ENCODE measurements at places on chromosomes 16 and 17.

- peak; percentile 39 for DNase-seq
Observed at GRCh38 chr17:71055128-71055527, 885.8 kb downstream of the KCNJ2 start.

DNA sequence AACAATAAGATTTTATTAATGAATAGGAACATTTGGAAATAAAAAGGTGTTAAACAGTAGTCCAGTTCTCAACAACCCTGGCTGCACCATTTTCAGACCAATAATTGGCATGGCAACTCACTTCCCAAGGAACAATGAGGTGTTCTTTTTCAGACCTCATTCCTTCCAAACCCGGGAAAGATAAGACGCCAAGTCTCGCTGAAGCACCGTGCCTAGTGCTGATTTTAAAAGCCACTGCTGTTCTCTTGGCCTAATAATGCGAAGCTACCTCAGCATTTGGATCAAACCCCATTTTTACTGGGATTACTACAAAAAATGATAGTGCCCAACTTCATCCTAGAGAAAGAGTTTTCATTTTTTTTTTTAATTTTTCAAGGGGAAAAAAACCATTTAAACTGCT is 75.2 kb upstream of the NOL11 start:
- DNase-seq = no peak

- peak; percentile 77 for DNase-seq
Observed at GRCh38 chr17:44345454-44346026, 438 bp downstream of the GRN start.

- no peak for DNase-seq
Observed at GRCh38 chr17:46047398-46047797, 48.3 kb downstream of the STH start.

- no peak for DNase-seq
Observed at GRCh38 chr16:86203557-86204275, 304.8 kb downstream of the IRF8 start.

DNA sequence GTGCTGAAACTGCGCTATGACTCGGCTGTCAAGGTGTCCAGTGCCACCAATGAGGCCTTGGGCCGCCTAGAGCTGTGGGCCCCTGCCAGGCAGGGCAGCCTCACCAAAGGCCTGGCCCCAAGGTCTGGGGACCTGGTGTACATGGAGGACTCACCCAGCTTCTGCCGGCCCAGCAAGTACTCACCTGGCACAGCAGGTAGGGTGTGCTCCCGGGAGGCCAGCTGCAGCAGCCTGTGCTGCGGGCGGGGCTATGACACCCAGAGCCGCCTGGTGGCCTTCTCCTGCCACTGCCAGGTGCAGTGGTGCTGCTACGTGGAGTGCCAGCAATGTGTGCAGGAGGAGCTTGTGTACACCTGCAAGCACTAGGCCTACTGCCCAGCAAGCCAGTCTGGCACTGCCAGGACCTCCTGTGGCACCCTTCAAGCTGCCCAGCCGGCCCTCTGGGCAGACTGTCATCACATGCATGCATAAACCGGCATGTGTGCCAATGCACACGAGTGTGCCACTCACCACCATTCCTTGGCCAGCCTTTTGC is 25.0 kb downstream of the WNT9B start:
- peak; percentile 79 for DNase-seq

- DNase-seq = no peak
Observed at GRCh38 chr17:29091606-29092289, 48.8 kb downstream of the PIPOX start.

- peak; percentile 42 for DNase-seq
Observed at GRCh38 chr16:77499373-77500285, 64.8 kb upstream of the ADAMTS18 start.

DNA sequence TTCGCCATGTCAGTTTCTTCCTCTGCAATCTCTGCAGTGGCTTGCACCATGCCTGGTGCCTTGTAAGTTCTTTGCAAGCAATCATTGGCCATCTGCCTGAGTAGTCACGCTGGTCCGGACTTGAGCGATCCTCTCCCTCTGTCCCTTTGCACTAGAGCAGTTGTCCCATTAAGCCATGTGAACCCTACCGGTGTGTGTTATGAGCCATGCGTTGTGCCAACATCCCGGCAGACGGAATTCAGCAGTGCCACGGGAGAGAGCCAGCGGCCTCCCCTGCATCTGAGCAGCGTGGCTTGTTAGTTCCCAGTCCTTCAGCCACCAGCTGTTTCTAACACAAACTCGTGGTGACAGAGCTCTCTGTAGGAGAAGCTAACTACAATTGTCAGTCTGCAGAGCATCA is 275.1 kb upstream of the HSBP1 start:
- DNase-seq = no peak

DNA sequence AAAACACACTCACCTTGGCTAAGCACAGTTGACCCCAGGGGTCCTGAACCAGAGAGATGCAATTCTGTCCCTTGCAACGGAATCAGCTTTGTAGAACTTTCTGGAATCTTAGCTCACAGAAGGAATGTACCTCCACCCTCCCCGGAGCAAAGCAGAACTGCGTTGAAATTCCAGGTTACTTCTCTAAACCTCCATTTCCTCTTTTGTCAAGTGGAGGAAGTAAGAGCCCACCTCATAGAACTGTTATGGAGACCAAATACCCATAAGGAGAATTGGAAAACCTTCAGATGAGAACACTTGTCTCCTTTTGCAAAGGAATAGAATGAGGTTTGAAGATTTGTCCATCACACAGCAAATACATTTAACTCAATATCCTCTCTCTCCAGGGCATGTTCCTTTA is 86.6 kb upstream of the RBBP6 start:
- DNase-seq = no peak

DNA sequence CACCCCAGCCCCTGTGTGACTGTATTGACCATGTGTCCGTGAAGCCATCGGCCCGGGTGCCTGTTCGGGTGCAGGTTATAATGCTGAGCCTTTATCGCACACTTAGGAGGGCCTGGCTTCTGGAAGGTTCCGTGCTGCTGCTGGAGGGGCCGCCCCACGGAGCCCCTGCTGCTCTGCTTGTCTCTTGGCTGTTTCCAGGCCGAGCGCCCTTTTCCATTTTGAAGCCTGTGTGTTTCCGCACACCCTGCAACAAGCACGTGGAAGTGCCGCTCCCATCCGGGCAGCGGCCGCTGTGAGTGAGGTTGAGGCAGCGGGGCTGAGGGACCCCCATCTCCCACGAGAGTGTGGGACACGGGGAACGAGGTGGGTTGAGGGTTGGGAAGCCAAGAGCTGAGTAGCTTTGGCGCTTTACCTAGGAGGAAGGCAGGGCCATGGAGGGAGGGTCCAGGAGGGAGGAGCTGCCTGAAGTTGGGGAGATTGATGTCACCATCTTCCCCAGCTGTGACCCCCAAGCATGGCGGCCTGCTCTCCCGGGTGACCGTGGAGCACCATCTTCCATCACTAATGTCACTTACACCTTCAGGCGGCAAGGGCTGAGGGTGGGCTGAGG is 200.1 kb upstream of the GSE1 start:
- DNase-seq = no peak

DNA sequence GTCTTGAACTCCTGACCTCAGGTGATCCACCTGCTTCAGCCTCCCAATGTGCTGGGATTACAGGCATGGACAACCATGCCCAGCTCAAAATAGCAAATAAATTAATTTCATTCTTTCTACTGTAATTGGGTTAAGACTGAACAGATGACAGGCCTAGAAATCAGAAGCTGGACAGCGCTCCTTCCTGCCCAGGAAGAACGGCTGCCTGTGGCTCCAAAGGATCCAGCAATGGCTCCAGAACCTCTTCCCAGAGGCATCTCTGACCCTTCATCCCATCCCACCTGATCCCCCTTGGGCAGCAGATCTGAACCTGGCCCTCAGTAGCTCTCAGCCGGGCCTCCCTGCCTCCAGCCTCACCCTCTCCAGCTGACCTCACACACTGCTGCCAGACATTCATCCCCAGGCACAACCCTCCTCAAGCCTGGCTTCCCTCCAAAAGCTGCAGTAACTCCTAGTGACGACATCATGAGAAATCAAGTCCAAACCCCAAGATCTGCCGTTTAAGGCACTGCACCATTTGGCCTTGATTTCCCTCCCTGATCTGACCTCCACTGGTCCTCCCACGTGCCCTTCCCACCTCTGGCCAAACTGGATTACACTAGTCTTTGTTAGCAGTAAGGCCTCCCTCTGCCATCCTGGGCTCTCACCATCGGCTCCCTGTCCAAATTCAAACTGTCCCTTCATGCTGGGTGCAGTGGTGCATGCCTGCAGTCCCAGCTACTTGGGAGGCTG is 3.1 kb upstream of the MIF4GD start:
- peak; percentile 53 for DNase-seq
